Epithelial cell of esophagus (primary cell): ENCODE measurements at places on chromosomes 16 and 17.

DNA sequence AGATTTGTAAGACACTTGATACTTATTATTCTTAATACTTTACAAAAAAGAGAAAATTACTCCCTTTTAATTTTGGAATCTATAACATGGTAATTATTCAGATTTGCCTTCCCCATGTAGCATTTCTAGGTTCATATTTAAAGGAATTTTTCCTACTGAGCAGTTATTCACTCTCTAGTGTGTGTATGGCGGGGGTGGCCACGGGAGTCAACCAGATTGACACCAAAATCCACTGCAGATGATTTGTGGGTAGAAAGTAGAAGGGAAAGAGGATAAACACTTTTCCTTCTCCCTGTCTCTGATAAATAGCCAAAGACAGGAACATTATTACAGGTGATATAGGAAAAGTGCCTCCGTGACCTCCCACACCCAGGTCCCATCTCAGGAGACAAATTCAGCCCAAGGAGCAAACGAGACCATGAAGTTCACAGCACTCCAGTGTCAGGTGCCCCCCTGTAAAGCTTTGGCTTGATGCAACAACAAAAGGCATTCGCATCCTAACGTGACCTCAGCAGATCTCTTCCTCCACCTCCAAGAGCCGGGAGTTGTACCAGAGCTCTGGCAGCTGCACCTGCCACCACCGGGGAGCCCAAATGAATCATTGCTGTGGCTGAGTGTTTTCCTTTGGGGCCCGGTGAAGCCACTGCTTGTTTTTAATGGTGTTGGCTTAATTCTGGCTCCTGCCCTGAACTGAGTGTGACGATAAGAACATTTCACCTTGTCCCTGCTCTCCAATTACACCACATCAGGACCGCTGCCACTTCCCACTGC lies 92.7 kb upstream of the NOL11 start:
- no peak for DNase-seq

DNA sequence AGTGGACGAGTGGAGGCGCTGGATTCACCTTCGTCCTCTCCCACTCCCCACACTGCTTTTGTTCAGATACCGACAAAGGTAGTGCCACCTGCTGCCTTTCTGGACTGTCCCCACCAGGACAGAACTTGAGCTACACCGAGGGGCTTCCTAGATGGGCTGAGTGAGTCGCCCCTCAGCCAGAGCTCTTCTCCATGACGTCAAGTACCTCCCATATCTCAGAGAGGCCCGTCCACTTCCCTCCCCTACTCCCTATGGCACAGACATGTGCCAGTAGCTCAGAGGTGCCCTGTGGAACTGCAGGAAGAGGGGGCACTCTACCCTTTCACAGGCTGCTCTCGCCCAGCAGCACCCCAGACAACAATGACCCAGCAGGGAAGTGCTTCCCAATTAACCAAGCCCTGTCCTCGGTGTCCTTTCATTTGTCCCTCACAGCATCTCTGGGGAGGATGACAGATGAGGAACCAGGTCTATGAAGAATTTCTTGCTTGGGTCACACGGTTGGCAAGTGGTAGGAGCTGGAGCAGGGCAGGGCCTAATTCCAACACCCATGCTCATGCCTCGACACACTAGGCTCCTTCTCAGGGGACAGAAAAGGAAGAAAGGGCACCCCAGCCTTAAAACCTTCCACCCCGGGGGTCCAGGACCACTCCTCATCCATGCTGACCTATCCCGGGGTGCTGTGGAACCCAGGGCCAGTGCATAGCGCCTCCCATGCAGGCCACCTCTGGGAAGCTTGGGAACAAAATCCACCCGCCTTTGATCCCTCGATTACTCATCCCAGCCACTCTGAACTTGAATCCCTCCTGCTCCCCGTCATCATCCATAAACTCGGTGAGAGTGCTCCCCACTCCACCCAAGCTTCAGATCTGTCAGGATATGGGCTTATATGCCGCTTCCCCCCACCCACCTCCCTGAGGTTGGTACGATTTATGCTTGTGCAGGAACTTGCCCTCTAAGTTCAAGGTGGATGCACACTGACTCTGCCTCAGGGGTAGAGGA lies 51.7 kb downstream of the WNT3 start:
- no peak for DNase-seq

- DNase-seq: no peak
These were observed 9.4 kb upstream of the TMEM88 start for GRCh38 chr17:7845359-7846062.

GRCh38 chr16:77897129-77897437 lies 108.7 kb downstream of the VAT1L start:
- DNase-seq: no peak

- DNase-seq: peak; percentile 62
These were observed 167.1 kb downstream of the CCDC182 start for GRCh38 chr17:57577751-57578607.
